GM12864 (cell line): ENCODE measurements at places on chromosomes 6 and 20.
A peak's percentile ranks its signal among the peaks of the same experiment; 100 is the strongest.

DNA sequence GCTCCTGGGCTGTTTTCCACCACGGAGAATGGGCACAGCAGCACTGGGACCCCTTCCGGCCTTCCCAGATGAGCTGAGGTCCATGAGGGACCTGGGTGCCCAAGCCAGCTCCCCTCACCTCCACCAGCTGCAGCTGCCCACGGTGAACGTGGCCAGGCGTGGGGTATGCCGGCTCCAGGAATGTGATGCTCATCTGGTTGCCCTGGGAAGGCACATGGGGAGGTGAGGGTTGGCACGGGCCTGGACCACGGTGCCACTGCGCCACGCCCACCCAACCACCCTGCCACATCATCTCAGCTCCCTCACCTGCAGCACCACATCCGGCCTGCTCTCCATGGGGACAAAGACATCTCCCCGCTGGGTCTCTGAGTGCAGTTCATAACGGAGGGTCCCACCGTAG lies 23.8 kb downstream of the ADRM1 start:
- DNase-seq = no peak

DNA sequence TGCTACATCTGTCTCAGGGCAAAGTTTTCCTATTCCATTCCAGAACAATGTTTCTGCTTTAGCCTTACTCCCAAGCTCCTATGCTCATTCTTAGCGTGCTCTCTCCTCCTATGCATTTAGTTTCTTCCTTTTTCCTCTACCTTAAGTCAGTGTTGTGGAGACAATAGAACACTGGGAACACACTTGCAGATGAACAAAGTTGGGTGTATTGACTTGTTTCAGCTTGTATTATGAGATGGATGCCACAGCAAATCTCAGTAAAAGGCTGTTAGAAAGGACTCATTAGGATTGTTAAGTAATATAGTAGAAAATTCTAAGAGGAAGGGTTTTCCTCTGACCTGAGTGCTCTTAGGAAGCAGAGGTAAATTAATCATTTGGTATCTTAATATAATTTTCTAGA lies 48.4 kb downstream of the BMP5 start:
- DNase-seq = no peak

DNA sequence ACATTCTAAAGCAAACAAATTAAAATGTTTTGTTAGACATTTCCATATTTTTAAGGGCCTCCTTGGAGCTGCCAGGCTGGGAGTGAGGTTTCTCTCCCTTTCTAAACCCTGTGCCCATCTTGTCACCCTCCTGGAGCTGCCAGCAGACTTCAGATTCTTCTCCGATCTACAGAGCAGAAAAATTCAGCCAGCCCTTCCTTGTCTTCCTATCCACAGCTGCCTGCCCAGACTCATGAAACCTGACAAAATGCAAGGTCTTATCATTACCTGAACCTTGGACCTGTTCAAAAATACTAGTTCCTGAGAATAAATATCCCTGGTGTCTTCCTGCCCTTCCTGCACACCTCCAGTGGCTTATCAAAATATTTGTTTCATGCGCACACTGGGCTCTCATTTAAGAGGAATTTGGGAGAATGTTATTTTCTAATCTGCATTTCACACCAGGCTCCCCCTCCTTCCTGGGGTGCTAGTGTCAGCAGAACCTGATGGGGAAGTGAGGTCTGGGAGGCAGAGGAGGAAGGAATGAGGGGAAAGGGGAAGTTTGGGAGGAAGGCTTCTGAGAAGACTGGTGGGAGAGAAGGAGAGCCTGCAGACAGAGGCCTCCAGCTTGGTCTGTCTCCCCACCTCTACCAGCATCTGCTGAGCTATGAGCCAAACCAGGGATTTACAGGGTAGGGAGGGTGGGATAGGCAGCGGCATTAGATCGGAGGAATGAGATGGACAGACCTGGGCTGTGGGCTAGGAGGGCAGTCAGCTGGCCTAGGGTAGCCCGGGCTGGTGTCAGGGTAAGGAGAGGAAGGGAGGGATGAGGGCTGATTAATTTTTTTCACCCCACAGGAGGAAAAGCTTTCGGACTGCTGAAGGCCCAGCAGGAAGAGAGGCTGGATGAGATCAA lies at the start of gene AIF1:
Gene AIF1 (plus strand): TSS at position 551 of the 895 bp plus-strand sequence. CDS start 96 bp downstream, at position 647.
- no peak for DNase-seq

- peak; percentile 64 for DNase-seq
Measured at GRCh38 chr20:50450881-50451752, 59.1 kb upstream of the PTPN1 start.

DNA sequence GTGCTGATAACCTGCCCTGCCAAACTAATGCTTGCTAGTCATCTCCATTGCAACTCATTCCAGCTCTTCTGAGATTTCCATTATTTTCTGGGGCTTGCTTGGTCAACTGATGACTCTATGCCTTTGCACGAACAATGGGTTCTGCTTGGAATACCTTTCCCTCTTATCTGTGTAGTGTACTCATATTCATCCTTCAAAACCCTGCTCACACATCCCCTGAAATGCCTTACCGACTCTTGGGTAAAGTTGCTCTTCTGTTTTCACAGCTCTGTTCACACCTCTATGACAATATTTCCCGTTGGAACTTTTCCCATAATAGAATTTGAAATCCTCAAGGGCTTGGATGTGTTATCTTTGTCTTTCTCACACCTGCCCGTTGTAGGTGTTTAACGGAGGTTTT lies 331.0 kb upstream of the SOX4 start:
- no peak for DNase-seq

GRCh38 chr6:153725456-153725855 lies 313.6 kb upstream of the OPRM1 start:
- no peak for DNase-seq

DNA sequence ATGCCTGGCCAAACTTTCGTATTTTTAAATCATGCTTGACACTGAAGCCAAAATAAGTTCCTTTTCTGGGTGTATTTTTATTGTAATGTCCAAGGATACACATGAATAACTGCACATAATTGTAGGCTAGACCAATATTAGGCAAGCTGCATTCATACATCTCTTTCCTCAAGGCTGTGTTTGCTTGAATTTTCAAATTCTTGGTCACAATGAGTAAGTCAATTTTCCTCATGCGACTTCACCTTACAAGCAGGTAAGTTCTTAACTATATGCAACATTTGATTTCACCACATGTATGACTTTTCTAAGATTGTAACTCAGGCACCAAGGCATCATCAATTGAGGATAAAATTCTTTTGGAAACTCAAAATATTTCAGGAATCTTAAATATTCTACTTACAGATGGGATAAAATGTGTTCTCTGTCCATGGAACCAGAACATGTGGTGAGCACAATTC lies 112.4 kb upstream of the ZNF217 start:
- DNase-seq = no peak

DNA sequence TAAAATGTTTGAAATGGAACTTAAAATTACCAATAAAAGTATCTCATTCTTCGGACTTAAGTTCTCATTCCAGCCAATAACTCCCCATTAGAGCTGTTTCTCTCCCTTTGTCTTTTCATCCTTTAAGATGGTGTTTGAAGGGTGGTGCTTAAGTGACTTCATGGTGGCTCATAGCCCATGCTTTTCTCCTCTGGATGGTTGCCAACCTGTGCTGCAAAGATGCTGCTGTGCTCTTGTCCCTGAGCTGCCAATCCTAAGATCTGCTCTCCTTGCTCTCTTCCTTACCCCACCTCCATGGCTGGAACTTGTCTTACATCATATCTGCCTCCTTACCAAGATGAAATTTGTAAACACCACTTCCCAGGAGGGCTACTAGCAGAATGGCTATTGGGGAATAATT lies 31.6 kb upstream of the PNRC1 start:
- DNase-seq = no peak

DNA sequence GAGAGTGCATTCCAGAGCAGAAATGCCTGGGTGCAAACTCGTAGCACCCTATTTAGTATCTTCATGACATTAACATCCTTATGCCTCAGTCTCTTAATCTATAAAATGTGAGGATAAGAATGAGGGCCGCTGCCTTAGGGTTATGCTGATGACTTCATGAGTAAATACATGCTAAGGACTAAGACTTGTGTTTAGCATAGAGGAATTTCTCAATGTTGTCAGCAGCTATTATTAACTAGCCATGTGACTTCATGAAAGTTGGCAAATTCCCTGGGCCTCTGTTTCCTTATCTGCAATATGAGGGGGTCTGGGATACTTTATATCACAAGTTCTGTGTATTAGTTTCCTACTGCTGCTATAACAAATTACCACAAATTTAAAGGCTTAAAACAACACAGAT lies 108.1 kb upstream of the RIPOR2 start:
- no peak for DNase-seq

- no peak for DNase-seq
Measured at GRCh38 chr6:134272374-134272773, 45.5 kb downstream of the SGK1 start.

GRCh38 chr6:134351615-134352474 lies 33.9 kb upstream of the SGK1 start:
- DNase-seq = no peak

DNA sequence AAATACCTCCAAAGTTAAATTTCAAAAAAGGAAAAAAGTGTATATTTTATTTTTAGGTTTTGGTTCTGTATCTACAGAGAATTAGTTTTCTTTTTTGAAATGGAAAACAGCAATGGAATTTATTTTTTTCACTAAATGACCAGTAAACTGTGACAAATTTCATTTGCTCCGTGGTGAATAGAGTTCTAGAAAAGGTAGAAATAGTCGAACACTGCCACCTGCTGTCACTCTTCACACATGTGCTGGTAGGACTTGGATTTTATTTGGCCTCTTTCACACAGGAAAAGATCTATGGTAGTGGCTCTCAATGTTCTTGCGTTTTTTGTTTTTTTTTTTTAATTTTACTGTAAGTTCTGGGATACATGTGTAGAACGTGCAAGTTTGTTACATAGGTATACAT lies 312.5 kb downstream of the EYA4 start:
- no peak for DNase-seq

- DNase-seq = no peak
Measured at GRCh38 chr20:58102261-58102660, 126.2 kb downstream of the ANKRD60 start.

- no peak for DNase-seq
Measured at GRCh38 chr20:35318502-35319157, 26.4 kb upstream of the FAM83C start.

DNA sequence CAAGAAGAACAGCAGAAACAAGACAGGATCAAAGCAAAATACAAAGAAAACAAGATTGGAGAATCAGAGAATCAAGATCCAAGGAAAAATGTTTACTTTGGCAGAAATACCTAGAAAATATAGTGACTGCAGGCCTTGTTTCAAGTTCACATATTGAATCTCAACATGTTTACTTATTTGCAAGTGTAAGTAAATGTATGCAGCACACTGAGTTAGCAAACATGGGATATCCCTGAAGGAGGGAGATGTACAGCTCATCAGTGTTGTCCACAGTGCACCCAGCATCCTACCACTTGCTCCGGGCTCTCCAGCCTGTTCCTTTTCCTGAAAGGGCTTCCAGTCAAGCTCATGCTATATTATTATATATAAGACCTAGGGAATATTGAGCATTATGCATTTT lies 319.5 kb downstream of the PRL start:
- DNase-seq = no peak

- peak; percentile 8 for DNase-seq
Measured at GRCh38 chr20:32792316-32792715, 27.4 kb upstream of the MAPRE1 start.

DNA sequence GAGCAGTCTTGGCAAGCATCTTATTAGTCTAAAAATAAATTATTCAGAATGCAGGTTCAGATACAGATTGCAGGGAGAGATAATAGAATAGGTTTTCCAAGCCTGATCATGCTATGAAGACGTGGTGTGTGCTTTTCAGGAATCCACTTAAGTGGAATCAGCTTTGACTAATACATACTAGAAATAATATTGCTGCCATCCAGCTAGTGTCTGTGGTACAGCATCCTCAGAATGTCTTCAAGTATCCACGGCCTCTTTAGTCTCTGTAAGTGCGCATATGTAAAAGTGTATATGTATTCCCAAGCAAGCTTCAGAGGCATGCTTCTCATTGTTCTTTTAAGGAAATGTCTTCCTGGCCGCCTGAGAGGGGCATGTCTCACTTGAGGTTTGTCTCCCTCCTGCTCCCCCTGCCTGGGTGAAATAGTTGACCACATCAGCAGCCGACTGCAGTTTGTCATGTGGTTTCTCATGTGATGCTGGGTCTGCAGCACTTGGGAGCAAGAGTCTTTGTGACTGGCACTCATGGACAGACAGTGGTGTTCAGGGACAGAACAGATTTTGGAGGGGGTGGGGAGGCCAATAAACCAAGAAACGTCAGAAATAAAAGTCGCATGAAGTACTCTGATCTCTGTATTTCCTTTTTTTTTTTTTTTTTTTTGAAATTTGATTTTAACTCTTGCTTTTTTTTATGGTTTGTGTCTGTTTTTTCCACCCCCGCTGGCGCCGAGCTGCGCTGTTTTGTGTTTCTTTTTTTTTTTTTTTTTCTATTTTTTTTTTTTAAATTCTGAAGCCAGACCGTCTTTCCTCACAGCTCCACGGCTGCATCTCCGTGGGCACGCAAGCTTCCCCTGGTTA lies 150.8 kb downstream of the PRL start:
- no peak for DNase-seq

GRCh38 chr20:1367479-1367878 lies 25.4 kb downstream of the FKBP1A start:
- no peak for DNase-seq

- no peak for DNase-seq
Measured at GRCh38 chr20:51937779-51938178, 135.5 kb upstream of the SALL4 start.

- no peak for DNase-seq
Measured at GRCh38 chr20:24879875-24880274, 69.2 kb upstream of the CST7 start.

- no peak for DNase-seq
Measured at GRCh38 chr6:72876256-72876655, 254.4 kb downstream of the KCNQ5 start.

DNA sequence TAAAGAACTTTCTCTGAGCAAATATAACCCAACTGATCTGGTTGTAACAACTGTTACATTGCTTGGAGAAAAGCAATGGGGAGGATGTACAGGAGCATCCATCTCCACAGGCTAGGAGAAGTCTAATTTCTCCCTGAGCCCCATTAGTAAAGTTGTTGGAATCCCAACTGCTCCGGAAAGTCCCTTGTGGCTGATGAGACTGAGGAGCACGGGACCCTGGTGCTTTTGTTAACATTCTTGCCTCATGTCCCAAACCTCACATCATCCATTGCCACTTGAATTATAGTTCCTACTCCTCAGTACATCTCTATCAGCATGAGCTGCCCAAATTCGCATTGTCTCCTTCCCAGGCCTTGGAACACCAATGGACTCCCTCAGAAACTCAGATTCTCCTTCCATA lies 260.6 kb upstream of the BMP2 start:
- no peak for DNase-seq

GRCh38 chr20:34824452-34824805 lies 1.0 kb downstream of the NCOA6 start:
- peak; percentile 64 for DNase-seq

- DNase-seq = no peak
Measured at GRCh38 chr6:40397287-40398033, 189.7 kb downstream of the LRFN2 start.
